ENCODE measurements at places on chromosomes 7 and 10.

DNA sequence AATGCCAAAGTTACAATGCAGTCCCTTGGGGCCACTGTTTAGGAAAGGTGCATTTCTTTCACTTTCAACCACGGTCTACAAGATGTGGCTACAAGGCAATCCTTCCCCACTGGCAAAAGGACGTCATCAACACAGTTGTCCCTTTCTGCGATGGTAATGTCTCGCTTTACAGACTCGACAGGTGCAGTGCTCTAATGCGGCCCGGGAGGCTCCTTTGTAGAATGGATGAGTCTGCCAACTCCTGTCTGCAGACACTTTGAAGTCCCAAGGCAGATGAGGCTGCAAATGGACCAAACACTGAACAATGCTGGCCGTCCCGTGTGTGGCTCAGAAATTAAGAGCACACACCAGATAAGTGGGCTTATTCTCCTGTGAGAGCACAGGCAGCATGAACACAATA is 133.7 kb downstream of the PIP4K2A start:
- DNase-seq: no peak

DNA sequence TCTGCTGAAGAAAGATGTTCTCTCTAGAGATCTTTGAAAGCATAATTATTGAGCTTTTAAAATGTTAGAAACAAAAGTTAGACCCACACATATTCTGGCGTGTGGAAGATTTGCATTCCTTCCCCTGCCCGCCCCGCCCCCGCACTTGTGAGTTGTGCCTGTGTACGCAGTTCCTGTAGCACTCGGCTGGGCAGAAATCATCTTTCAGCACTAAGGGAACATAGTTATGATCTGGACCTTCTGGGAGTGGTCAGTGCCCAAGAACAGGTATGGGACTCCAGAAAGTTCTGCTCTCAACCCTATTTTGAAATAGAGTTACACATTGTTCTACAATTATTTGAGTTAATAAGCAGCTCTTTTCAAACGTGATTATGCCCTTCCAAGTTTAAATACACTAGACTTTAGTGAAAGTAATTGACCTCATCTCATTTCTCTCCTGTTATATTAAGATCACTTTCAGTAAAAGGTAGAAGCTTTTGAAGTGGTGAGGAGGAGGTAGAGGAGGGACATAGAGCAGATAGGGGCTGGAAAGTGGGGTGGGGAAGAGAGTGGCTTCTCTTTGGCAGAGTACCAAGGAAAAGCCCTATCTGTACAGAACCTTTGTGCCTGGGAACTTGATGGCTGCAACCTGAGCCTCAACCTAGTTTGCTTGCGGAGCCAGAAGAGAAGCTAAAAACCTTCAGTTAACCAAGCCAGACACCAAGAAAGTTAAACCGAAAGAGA is 5.7 kb downstream of the BLVRA start:
- DNase-seq: no peak

DNA sequence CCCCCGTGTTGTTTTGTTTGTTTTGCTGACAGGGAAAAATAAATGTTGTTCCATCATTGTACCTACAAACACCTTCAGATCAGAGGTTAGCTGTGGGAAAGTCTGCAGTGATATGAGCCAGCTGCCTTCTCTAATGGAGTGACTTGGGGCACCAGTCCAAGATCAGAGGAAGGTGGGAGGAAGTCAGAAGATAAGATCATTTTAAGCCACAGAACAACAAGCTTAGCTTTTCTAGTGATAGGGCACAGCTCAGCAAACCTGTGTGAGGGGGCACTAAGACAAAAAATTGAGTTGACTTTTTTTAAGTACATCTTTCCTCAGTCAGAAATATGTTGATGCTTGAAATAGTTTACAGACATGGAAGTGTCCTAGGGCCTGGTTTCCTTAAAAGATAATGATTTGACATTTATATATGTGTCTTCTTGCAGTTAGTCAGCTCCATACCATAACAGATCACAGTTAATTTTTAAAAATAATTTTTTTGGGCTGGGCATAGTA is 240.3 kb upstream of the KAT6B start:
- DNase-seq: peak; percentile 21

GRCh38 chr10:12181065-12181775 is 14.5 kb downstream of the NUDT5 start:
- peak; percentile 13 for DNase-seq
